ENCODE measurements at places on chromosomes 6 and 20.

DNA sequence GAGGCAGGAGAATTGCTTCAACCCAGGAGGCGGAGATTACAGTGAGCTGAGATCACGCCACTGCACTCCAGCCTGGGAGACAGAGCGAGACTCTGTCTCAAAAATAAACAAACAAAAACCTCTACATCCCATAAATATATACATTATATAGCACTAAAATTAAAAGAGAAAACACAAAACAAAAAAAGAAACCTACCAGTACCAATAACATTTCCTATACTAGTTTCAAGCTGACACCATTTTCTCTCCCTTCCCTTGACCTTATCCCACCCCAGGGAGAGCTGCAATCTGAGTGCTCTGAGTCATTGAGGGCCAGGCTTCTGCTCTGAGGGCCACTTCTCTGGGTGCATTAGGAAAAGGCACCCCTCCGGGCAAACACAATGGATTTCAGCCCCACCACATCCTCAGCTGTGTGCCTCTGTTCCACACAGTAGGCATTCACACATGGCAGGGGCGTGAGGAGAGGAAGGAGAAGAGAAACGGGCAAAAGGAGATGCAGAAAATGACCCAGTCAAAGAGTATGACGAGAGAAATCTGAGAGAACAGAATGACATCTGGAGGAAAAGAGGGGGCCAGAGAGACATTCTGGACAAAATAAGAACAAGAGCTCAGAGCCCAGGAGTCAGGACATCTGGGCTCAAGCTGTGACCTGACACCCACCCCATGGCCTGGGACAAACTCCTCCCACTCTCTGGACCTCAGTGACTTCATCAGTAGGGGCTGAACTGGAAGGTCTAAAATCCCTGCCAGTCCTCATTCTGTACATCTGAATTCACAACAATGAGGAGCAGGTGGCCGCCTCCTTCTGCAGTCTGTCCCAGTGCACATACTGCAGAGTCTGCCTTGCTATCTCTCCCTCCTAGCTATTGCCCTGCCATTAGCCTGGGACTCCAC lies 18.2 kb downstream of the TRIM26 start:
- peaks cover 59% of the 10 kb centered on the region for H3K36me3 ChIP-seq
- DNase-seq: no peak
- H3K27me3 ChIP-seq: no peaks in the 10 kb centered on the region
- H3K4me1 ChIP-seq: no peaks in the 10 kb centered on the region

DNA sequence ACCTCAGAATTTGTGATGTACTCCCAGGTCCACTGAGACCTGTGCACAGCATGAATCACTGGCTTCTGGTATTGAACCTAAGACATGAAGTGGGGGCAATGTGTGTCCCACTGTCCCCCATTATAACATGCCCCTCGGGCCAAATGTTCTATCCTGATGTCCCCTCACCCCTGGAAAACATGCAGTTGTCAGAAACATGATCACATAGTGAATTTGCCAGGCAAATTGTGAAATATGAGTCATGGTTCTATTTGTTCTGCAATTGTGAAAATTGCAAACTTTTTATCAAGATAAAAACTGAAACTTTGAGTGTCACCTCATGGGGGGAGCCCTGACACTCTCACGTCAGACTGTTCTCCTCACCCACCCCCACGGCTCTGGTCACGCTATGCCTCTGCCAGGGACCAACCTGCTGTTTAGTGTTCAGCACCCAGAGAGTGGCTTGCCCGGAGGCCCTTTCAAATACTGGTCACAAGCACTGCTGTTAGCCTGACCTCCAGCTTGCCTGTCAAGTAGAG lies 305.3 kb downstream of the CLIC5 start:
- no peak overlapping the region for H3K27ac ChIP-seq
- no peaks in the 10 kb centered on the region for H3K36me3 ChIP-seq
- H3K4me3 ChIP-seq: no peak overlapping the region
- no peaks in the 10 kb centered on the region for H3K27me3 ChIP-seq

DNA sequence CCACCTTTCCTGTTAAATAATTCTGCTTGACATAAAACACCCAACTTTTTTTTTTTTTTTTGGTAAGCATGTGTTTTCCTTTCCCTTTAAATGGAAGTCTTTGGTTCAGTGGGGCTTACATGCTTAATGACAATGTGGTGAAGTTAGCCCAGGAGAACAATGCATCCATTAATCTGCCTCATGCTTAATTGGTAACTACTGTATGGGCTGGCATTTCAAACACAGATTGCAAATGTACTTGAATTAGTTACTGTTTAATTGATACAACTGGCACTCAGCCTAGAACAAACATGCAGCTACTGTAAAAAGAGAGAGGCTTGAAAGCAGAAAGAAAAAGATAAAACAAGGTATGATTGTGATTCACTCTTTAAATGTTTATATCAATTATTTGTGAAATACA lies 483.6 kb upstream of the NOX3 start:
- no peaks in the 10 kb centered on the region for H3K36me3 ChIP-seq
- H3K4me1 ChIP-seq: no peaks in the 10 kb centered on the region
- no peak overlapping the region for H3K27ac ChIP-seq
- H3K4me3 ChIP-seq: no peak overlapping the region
- DNase-seq: no peak
- H3K27me3 ChIP-seq: no peaks in the 10 kb centered on the region

- peaks cover 8% of the 10 kb centered on the region for H3K36me3 ChIP-seq
- H3K27ac ChIP-seq: no peak overlapping the region
- H3K27me3 ChIP-seq: no peaks in the 10 kb centered on the region
- peaks cover 21% of the 10 kb centered on the region for H3K4me1 ChIP-seq
- no peak overlapping the region for H3K4me3 ChIP-seq
- no peak for DNase-seq
These were observed 37.4 kb downstream of the GCNT2 start for GRCh38 chr6:10558565-10558964.

DNA sequence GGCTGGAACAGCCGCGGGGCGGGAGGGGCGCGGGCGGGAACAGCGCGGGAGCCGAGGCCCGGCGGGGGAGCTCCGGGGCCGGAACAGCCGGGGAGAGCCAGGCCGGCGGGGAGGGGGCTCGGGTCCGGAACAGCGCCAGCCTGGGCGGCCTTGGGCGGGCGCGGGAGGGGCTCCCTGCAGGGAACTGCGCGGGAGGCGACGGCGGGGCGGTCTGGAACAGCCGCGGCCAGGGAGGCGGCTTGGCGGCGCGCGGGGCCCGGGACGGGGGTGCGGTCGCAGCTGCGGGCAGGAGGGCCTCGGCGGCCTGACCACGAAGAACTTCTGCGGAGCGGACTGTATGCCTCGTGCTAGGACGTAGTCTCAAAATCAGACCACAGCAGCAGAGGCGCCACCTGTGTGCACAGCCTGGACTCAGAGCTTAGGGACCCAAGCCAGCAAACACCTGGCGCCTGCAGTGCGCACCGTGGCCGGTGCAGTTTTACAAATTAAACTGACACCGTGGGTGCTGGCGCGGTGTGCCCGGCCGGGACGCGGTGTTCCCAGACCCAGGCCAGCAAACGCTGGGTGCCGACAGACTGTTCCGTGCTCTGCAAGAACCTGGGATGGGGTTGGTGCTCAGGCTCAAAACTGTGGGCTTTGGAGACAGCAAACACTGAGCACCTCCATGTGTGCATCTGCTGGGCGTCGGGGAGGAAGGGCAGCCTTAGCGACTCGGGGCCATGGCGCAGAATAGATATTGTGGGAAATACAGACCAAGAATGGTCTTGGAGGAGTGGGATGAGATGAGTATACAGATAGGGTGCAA lies 572 bp downstream of the ZNF341 start:
- peak overlapping the region; percentile 95 for H3K27ac ChIP-seq
- peak; percentile 62 for DNase-seq
- peaks cover 11% of the 10 kb centered on the region for H3K4me1 ChIP-seq

DNA sequence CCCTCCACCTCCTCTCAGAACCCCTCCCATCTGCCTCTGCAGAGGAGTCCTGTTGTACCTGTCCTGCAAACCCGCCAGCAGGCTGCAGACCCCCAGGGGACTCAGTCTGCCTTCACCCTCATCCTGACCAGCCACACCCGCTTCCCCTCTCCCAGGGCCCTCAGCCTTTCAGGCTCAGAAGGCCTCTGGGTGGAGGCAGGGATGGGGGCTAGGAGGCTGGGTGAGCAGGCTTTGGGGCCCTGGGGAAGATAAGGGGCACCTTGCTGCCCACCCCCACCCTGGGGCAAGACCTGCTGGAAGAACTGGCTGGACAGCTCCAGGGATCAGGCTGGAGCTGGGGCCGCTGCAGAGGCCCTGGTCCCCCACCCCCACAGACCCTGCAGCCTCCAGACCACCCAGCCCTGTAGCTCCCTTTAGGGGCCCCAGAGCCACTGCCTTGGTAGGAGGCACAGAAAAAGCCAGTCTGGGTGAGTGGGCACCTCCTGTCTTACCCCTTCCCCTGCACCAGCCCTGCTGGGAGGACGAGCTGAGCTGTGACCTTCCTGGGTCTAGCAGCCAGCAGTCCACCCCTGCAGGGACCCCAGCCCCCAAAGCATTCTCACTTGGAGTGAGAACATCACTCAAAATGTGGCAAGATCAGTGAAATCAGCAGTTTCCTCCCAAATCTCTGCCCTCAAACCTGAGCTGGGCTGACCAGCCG lies 5.2 kb downstream of the TEAD3 start:
- peaks cover 64% of the 10 kb centered on the region for H3K4me1 ChIP-seq
- peaks cover 6% of the 10 kb centered on the region for H3K36me3 ChIP-seq
- H3K4me3 ChIP-seq: no peak overlapping the region
- H3K27ac ChIP-seq: peak overlapping the region; percentile 97
- H3K27me3 ChIP-seq: no peaks in the 10 kb centered on the region

- no peak for DNase-seq
- no peaks in the 10 kb centered on the region for H3K4me1 ChIP-seq
- H3K4me3 ChIP-seq: no peak overlapping the region
- no peaks in the 10 kb centered on the region for H3K36me3 ChIP-seq
These were observed 33.7 kb upstream of the MYLIP start for GRCh38 chr6:16095180-16095579.

DNA sequence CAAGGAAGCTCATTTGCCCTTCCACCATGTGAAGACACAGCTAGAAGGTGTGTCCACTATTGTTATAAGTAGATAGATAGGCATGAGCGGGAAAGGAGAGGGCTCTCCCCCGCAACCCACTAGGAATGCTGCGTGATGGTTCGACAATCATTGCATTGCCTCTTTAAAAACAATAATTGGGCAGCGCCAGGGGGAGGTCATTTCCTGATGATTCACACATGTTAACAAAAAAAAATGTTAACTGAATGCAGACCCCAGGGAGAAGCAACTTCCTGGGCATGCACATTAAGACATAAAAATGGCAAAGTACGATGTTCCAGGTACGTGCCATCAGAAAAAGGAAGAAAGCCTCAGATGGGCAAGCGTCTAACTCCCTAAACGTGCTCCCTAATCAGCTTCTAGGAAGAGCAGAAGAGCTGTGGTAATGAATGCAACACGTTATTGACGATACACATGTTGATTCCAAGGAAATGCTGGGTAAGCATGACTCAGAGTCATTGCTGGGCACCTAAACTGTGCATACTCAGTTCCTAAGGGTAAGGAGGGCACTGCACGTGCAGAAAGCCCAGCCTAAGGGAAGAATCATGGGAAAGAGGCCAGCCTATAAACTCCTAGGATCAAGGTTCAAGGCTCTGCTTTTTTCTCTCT lies 113.7 kb downstream of the FAM217A start:
- peaks cover 6% of the 10 kb centered on the region for H3K4me1 ChIP-seq
- no peaks in the 10 kb centered on the region for H3K36me3 ChIP-seq
- DNase-seq: no peak
- no peak overlapping the region for H3K27ac ChIP-seq

GRCh38 chr6:129875610-129876520 lies 14.8 kb upstream of the TMEM244 start:
- no peaks in the 10 kb centered on the region for H3K27me3 ChIP-seq
- DNase-seq: no peak
- no peaks in the 10 kb centered on the region for H3K36me3 ChIP-seq
- no peak overlapping the region for H3K4me3 ChIP-seq

GRCh38 chr6:84278321-84278998 lies 51.0 kb upstream of the CEP162 start:
- DNase-seq: no peak
- H3K27me3 ChIP-seq: no peaks in the 10 kb centered on the region
- no peak overlapping the region for H3K27ac ChIP-seq
- no peak overlapping the region for H3K4me3 ChIP-seq
- peaks cover 4% of the 10 kb centered on the region for H3K4me1 ChIP-seq
- no peaks in the 10 kb centered on the region for H3K36me3 ChIP-seq

- no peak overlapping the region for H3K4me3 ChIP-seq
- no peaks in the 10 kb centered on the region for H3K27me3 ChIP-seq
- H3K27ac ChIP-seq: no peak overlapping the region
- no peaks in the 10 kb centered on the region for H3K36me3 ChIP-seq
These were observed 13.8 kb upstream of the DDR1 start for GRCh38 chr6:30870546-30870945.

- no peaks in the 10 kb centered on the region for H3K36me3 ChIP-seq
- H3K4me1 ChIP-seq: no peaks in the 10 kb centered on the region
- H3K4me3 ChIP-seq: no peak overlapping the region
- H3K27me3 ChIP-seq: no peaks in the 10 kb centered on the region
These were observed 83.1 kb downstream of the IRF4 start for GRCh38 chr6:474453-475185.

DNA sequence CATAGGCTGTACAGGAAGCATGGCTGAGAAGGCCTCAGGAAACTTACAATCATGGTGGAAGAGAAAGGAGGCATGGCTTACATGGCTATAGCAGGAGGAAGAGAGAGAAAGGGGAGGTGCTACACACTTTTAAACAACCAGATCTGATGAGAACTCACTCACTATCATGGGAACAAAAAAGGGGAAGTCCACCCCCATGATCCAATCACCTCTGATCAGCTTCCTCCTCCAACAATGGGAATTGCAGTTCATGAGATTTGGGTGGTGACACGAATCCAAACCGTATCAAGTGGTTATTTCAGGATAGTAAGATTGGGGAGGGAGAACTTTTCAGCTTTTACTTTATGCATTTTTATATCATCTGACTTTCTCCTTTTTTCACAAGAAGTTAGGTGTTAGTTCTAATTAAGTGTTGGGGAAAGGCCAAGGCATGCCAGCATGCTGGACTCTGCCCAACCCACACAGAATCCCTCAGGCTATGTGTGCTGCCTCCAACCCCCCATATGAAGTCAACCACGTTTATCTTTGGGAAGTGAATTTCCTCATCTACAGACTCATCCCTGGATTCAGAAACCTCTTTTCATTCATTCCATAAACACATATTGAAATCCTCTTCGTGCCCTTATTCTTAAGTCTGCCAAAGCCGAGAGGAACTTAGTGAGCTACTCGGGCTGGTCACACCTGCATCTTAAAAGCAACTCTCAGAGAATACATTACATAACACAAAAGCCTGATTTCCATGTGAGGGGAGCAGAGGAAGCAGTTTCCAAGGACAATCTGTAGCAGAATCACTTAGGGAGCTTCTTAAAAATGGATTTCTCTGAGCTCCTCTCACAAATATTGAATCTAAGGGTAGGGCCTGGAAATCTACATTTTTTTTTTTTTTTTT lies 16.7 kb upstream of the CLIC5 start:
- no peaks in the 10 kb centered on the region for H3K36me3 ChIP-seq
- no peaks in the 10 kb centered on the region for H3K27me3 ChIP-seq
- no peak overlapping the region for H3K4me3 ChIP-seq
- H3K27ac ChIP-seq: no peak overlapping the region

GRCh38 chr6:46914279-46914810 lies 7.4 kb downstream of the ADGRF5 start:
- peak; percentile 25 for DNase-seq
- H3K27me3 ChIP-seq: no peaks in the 10 kb centered on the region
- no peaks in the 10 kb centered on the region for H3K36me3 ChIP-seq
- no peak overlapping the region for H3K4me3 ChIP-seq
- no peaks in the 10 kb centered on the region for H3K4me1 ChIP-seq

All from trophoblast cell (in vitro differentiated cells and primary cell).